Activated T-helper 2 cell treated with anti-CD3 and anti-CD28 coated beads, Interferon-gamma antibody, Interleukin-2, Interleukin-4, amounts not matched to agents 10 μg/mL and 5 μg/mL and 100 μg/mL, durations not matched to agents 14 hours and 24 hours and 36 hours (primary cell): ENCODE measurements at places on chromosomes 5 and 9. TPM values are rescaled to one million over a fixed set of nuclear protein-coding genes. Genes with fewer than 3 reads are reported as not detected.

The FBP1 gene
- 0.23 TPM in 1 of 2 replicates, not detected in the other for total RNA-seq

The ACOT12 gene
- total RNA-seq = not detected in 2 replicates

The ZDHHC21 gene
- 13.3 and 14.2 TPM in 2 replicates for total RNA-seq

DNA sequence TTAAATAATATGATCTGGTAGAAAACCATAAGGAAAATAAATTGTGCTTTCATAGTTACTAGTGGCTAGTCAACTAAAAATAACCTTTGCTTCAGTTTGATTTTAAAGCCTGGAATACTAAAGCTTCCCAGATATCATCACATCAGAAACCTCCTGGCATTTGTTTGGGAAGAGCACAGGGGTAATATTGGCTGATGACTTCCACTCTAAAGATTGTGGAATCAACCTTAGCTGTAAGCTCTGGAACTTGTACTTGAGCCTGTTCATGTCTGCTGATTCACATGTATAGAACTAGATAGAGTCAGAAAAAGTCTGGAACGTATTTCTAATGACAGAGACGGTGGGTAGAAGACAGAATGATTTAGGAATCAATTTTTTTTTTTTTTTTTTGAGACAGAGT lies 345.0 kb downstream of the CWC27 start:
- H3K27ac ChIP-seq = no peak overlapping the region
- H3K4me1 ChIP-seq = no peaks in the 10 kb centered on the region
- peaks cover 19% of the 10 kb centered on the region for H3K27me3 ChIP-seq
- H3K36me3 ChIP-seq = no peaks in the 10 kb centered on the region
- no peak overlapping the region for H3K4me3 ChIP-seq

- H3K4me1 ChIP-seq = no peaks in the 10 kb centered on the region
- no peaks in the 10 kb centered on the region for H3K36me3 ChIP-seq
- DNase-seq = no peak
Measured at GRCh38 chr5:120684749-120685415, 220.8 kb downstream of the PRR16 start.

DNA sequence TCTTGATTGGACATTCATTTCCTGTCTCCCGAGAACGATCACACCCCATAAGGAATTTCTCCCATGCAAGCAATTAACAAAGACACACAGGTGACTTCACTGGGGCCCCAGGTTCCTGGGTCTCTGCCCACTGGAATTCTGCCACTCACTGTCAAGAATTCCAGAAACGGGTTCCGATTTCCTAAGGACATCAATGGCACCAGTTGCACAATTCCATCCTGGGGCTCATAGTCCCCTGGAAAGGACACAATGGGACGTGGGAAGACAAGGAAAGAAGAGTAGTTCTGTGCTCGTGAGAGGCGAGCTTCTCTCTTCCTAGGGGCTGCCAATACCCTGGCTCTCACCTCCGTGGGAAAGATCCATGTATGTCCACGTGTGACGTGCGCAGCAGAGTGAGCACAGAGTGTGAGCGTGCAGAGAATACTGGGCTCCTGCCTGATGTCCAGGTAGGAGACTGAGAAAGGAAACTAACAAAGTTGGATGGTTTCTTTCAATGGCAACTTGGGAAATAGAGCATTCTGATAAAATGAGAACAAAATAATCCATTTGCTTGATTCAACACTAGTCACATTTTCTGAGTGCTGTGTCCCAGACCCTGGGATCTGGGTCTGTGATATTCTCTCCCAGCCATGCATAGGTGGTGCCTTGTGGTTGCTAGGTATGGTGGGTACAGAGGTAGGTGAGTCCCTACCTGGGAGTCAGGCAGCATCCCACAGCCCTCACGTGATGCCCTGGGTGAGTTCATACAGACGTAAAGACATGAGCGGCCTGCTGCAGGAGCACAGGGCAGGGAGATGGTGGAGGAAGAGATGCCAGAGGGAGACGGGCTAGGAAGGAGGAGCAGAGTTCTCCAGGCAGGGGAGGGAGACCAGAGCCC lies 159.8 kb downstream of the COL23A1 start:
- no peak overlapping the region for H3K4me3 ChIP-seq
- no peaks in the 10 kb centered on the region for H3K4me1 ChIP-seq
- H3K27me3 ChIP-seq = no peaks in the 10 kb centered on the region
- H3K36me3 ChIP-seq = no peaks in the 10 kb centered on the region
